ENCODE measurements at places on chromosomes 11 and 22.

DNA sequence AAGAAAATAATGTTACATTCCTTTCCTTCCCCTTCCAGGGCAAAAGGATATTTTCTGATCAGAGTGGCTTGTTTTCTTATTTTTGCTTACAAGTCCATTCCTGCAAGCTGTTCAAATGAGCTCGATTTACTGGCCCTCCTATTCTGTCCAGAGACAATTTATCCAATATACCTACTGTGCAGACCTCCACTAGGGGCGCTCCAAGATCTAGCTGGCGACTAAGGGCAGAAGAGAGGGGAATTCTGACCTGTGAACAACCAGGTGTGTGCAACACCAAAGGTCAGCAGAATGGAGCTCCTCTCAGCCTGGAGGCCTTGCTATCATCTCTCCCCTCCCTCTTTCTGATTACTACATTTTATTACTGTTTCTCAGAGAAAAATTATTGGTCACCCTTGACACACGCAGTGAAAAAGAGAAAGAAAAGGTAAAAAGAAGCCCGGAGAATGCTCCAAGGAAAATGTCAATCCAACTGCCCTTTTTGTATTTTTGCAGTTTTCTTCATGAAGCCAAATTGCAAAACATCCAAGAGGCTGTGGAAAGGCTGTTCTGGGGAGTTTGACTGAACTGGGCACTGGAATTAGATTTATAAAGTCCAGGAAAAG, 3.2 kb downstream of the SEZ6L start:
- peak; percentile 11 for DNase-seq

GRCh38 chr11:116481126-116481675, 291.6 kb downstream of the BUD13 start:
- no peak for DNase-seq

DNA sequence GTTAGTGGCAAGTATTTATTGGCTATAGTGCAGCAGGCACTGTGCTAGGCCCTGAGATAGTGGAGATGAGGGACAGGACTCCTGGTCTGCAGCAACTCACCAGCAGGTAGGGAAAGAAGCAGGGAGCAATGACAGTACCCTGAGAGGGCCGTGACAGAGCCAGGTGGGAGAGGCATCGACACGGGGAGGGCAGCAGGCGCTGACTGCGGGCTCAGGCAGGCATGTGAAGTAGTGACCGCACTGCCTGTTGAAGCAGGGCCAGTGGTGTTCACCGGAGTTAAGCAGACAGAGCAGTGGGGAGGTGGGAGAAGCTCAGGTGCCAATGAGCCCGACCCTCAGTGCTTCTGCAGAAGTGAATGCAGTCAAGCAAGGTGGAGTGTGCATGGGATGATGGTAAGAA, 43.7 kb upstream of the ADA2 start:
- DNase-seq = no peak

DNA sequence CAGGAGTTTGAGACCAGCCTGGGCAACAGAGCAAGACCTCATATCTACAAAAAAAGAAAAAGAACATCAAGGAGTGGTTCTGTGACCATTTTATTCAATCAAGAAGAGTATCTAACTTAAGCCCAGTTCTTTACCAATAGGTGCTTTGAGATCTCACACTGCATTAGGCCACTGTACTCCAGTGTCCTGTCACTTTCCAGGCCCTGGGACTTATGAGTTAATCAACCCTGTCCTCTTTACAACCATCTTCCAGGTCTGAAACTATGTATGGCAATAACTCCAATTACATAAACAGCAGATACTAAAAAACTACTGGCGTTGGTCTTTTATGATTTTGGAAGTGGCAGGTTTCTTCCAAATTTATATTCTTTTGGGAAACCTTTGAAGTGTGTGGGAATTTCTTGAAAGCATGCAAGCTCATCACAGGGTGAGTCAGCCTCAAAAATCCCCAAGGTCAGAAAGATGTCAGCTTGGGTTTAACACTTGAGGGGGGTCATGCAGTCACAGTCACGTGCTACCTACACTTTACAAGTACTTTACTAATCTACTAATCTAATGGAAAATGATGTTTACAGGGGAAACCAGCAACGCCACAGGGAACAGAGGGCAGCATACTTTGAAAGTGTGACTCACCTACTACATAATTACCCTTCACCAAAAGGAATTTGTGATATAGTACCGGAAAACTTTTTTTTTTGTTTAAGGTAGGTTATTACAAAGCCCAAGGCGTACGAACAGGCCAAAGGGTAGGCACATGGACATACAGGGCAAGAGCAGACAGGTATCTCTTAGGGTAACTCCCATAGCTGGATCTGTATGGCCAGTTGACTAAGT, 15.6 kb downstream of the PISD start:
- DNase-seq = no peak

DNA sequence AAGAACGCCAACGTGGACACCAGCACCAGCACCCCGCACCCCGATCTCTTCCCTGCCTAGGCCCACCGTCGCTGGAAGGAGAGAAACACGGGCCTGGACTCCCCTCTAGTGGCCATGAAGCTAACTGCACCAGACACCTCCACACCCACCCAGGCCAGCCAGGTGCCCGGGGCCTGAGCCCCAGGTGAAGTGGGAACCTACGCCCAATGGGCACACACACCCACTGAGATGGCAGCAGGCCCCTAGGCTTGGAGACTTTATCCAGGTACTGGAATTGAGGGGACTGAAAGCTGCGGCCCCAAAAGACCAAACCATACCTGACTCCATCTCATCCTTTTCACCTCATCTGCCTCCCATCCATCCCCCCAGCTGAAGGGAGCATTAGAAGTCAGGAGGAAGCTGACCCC, 81.0 kb downstream of the BUD13 start:
- DNase-seq = peak; percentile 51

- no peak for DNase-seq
Observed at GRCh38 chr11:93895106-93895862, 44.9 kb upstream of the VSTM5 start.

GRCh38 chr22:20243537-20244249, 24.4 kb downstream of the RTN4R start:
- DNase-seq = peak; percentile 35

- DNase-seq = peak; percentile 79
Observed at GRCh38 chr11:87352759-87353707, 315.3 kb downstream of the TMEM135 start.

- no peak for DNase-seq
Observed at GRCh38 chr11:134478176-134478575, 66.1 kb upstream of the B3GAT1 start.

DNA sequence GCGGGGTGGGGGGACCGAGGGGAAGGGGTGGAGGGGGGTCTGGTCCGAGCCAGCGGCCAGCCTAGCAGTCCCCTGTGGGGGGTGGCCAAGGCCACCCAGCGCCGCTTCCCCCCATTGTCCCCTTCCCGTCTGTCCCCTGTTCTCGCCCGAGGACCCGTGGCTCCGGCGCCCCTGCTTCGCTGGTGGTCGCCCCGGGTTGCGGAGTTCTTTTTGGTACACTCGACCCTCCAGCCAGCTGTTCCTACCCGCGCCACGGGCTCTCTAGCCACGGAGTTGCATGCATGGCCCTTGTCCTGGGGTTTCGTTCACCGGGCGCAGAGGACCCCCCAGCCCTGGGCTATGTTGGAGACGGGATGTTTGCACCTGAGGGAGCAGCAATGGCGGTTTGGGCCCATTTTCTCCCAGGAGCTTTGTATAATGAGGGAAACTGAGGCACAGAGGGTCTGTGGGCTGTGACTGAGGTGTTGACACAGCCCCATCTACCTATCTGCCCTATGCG, 489 bp downstream of the RNF214 start:
- DNase-seq = no peak

- no peak for DNase-seq
Observed at GRCh38 chr22:28544431-28544868, 135.2 kb downstream of the TTC28 start.

DNA sequence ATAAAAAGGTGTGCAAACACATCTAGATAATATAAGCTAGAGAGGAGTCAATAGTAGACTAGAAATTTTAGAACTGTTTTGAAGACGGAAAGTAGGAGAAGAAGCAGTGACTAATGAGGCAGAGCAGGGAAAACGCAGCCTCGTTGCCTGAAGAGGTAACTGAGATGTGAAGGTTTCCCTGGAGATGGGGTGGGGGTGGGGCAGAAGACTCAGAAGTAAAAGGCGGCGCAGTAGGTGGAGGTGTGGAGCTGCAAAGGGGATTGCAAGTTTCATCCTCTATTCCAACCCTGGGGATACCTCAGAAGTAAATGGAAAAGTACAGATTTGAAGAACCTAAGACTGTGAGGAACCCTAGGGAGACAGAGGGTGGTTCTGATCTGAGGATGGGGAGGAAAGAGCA, 109.5 kb downstream of the TMPRSS5 start:
- no peak for DNase-seq

DNA sequence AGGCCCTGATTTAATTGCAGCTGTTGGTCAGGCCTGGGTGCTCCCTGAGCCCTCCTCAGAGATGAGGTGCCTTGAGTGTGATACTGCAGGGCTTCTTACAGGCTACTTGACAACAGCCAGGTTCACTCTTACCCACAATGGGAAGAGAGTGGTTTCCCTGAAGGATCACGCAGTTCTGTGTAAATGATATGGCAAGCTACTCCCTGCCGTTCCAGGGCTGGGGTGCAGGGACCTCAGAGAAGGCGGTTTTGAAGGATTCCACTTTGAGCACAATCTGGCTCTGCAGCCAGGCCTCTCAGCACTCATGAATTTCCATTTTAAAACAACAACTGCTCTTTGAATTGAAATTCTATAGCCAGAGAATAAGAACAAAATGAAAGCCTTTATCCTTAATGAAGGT, 92.9 kb downstream of the SLC17A6 start:
- DNase-seq = no peak

GRCh38 chr11:5690216-5690615, 626 bp downstream of the TRIM22 start:
- no peak for DNase-seq

- no peak for DNase-seq
Observed at GRCh38 chr11:6611963-6612212, 128 bp downstream of the TAF10 start.

DNA sequence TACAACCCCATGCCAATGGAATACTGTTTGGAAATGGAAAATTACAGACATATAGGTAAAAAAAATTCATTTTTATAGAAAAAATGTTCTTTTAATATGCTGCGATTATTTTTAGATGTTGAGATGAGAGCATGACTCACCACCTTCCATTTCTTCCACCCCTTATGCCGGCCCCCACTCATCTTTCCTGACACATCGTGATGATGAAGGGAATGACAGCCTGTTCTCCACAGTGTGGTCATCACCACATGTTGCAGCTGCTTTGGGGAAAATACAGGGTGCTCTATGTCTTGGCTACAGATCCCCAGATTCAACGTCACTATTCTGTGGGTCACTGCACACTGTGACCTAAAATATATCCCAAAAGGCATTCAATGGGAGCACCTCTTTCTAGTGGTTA, 916.2 kb downstream of the METTL15 start:
- DNase-seq = no peak

DNA sequence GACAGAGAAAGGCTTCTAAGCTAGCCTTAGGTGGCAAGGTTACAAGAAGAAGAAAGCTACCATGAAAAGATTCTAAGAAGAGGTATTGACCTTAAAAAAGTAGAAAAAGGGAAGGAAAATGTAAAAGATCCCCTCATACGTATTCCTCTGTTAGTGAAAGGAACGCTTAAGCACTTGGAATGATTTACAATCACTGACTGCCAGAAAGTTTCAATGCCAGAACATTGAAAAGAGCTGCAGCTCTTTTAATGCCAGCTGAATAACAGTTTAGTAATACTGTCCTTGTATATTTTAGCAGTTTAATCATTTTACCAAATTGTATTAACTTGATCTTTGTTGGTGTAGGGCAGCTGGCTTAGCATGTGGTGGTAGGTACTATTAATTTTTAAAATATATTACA, 650.7 kb downstream of the FAM181B start:
- DNase-seq = no peak

GRCh38 chr11:57881647-57882046, 120.0 kb downstream of the CTNND1 start:
- DNase-seq = no peak

DNA sequence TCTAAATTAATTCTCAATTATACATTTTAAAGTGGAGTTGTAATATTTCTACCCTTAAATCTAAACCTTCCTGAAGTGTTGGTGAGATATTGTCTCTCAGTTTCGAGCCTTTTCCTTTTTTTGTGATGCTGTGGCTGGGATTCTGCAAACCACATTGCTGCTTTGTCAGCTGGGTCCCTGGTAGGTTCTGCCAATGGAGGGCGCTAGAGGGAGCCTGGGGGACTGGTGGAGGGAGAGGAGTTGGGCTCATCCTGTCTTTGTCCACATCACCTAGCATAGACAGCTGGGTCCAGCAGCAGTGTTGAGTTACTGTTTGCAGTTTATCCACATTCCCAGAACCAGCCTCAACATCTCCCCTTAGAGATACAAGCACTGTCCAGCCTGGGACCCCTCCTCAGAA, 41.0 kb downstream of the TRAF6 start:
- no peak for DNase-seq

DNA sequence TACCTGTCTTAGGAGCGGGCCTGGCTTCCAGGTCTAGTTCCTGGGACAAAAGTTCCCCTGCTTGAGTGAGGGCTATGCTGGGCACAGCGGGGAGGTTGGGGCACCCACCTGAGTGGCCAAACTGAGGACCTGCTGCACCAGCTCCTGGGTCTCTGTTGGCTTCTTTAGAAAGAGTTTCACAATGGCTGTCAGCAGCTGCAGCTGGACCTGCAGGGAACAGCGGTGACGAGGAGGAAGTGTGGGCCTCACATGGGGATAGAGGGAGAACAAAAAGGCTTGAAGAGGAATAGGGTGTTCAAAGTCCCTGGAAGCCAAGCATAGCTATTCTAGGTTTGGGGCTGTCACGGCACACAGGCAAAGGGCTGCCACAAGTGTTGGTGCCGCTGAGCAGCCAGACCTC, 26.7 kb upstream of the RASL10A start:
- no peak for DNase-seq

GRCh38 chr22:24976442-24977218, 24.1 kb downstream of the KIAA1671 start:
- no peak for DNase-seq

DNA sequence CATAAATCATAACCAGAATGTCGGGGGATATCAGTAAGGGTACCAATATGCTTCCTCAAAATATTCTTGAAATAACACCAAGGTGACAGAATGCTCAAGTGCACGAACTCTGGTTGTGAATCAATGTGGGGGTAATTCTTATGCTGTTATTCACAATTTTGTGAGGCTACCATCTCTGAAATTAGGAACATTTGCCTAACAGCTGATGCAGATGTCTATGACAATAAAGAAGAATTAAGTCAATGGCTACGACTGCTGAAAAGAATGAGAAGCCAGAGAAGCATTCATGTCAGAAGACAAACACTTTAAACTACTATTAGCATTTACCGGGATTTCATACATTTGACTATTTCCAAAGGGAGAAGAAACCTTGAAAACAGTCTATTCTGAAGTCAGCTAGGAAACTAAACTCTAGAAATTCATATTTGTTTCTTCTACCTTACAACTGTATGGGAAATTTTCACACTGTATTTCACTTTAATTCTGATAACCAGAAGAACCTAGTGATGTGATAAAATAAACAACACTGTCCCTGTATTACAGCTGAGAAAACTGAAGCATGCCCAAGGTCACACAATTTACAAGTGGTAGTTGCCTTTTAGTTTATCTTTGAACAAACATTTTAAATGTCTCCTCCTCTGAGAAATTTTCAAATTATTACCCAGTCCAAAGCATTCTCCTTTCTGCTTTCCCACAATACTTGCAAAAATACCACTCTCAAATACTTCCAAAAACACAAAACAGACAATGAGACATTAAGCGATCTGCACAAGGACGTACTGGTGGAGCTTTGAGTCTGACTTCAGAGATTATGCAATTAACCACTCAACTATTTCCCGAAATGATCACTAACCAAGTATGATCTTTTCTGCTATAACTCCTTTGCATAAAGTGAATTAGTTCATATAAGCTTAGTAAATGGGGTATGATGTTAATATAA, 18.0 kb upstream of the ARHGAP32 start:
- no peak for DNase-seq
